ENCODE measurements at places on chromosomes 6 and 20.

DNA sequence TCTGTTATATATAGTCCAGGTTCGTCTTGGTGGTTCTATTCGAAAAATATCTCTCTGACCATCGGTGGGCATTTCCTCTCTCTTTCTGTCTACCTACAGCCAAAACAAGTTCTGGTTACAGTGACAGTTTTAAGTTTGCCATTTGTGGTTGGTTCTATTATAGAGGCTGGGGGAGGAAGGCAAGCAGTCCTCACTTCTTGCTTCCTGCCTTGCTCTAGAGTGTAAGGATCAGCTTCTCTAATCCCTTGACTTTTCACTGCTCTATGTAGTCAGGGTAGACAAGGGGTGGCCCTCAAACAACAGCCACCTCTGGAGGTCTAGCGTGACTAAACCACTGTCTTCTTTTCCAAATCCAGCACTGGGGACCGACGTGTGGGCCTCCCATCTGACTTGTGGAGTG lies 16.1 kb downstream of the E2F3 start:
- peak; percentile 60 for DNase-seq

DNA sequence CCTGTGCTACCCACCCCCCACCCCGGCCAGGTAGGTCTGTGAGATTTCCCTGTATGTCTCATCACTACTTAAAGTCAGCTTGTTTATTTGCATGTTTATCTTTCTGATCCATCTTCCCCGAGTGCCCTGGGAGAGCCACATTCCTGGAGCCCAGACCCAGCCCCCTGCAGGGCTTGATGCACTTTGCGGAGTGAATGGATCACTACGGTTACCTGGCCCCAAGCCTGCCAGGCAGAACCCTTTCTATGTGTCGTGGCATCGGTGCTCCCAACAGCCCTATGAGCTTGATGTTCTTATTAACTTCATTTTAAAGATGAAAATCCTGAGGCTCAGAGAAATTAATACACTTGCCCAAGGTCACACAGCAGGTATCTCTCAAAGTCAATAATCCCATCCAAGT lies 13.6 kb upstream of the SLCO4A1 start:
- no peak for DNase-seq

- peak; percentile 54 for DNase-seq
These were observed 460.9 kb upstream of the KHDRBS2 start for GRCh38 chr6:62746968-62747367.

- DNase-seq, result peak; percentile 79
These were observed 171.3 kb downstream of the HACE1 start for GRCh38 chr6:104688283-104688969.

DNA sequence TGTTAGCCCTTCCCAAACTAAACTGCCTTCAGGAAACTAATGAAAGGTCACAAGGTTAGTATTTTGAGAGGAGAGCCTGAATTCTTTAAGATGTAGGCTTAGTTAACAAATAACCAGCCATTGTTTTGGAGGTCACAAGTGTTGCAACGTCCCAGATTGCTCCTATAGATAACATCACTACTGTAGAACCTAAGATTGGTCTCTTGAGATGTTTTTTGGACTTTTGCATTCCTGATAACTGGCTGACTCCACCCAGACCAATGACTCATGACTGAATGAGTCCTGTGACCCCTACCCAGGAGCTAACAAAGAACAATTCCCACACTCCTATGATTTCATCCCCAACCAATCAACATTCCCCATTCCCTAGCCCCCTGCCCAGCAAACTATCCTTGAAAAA lies 178.8 kb downstream of the SCP2D1 start:
- no peak for DNase-seq

GRCh38 chr6:167827583-167828324 lies 1.0 kb downstream of the AFDN start:
- peak; percentile 81 for DNase-seq

DNA sequence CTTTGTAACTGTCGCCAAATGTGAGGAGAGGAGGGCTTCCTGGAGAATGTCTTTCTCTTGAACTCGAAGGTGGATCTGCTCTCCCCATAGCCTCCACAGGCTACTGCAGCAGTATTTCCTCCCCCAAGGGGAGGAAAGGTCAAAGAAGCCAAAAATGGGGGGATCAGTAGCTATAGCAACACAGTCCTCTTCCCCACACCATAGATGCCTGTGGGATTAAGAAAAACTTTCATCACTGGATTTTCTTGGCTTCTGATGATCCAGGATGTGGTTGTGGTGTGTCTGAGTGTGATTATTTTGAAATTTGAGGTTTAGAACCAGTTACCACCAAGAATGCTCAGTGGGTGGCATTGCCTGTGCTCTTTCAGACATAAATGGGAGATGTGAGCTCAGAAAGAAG lies 140.1 kb upstream of the SPACA1 start:
- no peak for DNase-seq

DNA sequence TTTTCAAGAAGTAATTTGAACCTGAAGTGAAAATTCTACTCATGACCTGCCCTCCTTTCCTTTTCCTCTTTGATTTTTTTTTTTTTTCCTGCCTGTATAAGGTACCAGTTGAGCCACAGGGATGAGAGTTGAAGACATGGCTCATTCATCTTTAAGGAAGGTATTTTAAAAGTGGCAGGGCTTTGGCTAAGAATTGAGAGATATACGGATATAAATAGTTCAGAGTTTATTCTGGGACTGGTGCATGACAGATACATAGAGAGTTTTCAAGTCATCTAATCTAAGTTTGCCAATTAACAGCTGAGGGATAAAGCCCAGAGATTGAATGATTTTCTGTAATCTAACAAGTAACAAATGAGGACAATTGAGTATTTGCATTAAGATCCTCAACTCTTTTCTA lies 69.8 kb downstream of the BTBD3 start:
- no peak for DNase-seq

DNA sequence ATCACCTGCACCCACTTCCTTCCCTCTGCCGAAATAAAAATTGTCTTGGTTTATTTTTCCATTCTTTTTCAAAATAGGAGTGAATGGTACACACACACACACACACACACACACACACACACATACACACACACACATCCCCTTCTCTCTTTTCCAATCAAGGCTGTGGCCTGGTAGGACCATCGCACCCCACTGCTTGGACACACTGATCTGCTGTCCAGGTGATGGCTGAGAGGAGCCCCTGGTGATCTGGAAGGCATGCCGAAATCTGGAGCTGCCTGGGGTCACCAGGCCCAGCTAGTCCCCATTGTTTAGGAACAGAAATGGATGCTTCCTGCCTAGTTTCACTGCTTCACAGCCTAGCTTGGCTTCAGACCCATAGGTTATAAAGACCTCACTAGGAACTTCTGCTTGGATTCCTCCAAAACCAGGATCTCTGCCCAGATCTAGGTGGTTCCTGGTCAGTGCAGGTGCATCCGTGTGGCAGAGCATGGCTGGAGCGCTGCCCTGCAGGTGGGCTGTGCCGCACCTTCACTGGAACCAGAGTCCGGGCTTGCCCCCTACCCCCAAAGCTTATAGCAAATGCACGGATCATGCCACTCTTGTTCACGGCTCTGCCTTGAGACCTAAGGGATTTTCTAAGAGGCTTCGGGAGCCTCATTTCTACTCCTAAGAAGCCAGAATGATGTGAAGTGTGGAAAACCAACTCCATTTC lies 42.9 kb upstream of the DACT2 start:
- DNase-seq, result no peak

DNA sequence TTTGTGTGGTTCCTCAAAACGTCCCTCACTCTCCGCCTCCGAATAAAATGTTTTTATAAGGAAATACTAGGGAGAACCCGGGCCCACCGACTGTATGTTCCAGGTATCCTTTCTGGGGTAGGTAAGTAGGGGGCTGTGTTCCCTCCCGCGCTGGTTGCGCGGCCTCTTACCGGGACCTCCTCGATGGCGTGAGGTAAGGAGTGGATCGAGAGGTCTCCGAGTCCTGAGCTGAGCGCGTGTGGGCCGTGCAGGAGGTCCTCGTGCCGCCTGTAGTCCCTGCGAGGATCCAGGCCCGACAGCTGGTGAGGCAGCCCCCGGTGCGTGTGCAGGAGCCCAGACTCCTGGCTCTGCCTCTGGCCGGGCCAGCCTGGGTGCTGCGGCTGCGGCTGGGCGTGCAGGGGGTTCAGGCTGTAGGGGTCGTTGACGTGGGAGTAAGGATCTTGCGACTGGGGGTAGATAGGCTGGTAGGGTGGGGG lies 5.1 kb downstream of the TFAP2A start:
- peak; percentile 44 for DNase-seq

- DNase-seq, result no peak
These were observed 214.6 kb upstream of the CDH4 start for GRCh38 chr20:61037498-61037897.

GRCh38 chr20:18164356-18164755 lies 26.7 kb downstream of the KAT14 start:
- no peak for DNase-seq

- no peak for DNase-seq
These were observed 26.3 kb downstream of the SERPINB6 start for GRCh38 chr6:2945153-2945452.

- DNase-seq, result no peak
These were observed 548.9 kb upstream of the ADGRB3 start for GRCh38 chr6:68086199-68086598.
